Stimulated activated CD4-positive, alpha-beta T cell treated with anti-CD3 and anti-CD28 coated beads, Interleukin-15, amount 100 ng/mL, for 1 hour (primary cell): ENCODE measurements at places on chromosomes 6 and 20.

DNA sequence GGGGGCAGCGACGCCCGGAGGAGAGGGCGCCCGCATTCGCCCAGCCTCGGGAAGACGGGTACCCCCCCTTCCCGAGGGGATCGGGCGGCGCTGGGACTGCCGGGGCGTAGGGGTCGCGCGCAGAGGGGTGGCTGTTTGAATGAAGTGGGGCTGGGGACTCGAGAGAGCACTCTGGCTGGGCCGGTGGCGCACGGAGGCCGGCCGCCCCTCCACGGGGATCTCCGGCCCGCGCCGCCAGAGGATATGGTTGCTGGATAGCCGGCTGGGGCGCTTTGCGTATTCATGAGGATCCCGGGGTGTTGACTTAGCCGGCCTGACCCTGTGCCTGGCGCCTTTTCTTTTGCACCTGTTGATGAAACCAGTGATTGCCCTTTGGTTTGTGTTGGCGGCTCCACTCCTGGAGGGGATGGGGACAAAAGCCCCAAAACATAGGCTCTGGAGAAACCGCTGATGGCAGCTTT, 469 bp downstream of the SYNJ2 start:
- DNase-seq, result no peak

DNA sequence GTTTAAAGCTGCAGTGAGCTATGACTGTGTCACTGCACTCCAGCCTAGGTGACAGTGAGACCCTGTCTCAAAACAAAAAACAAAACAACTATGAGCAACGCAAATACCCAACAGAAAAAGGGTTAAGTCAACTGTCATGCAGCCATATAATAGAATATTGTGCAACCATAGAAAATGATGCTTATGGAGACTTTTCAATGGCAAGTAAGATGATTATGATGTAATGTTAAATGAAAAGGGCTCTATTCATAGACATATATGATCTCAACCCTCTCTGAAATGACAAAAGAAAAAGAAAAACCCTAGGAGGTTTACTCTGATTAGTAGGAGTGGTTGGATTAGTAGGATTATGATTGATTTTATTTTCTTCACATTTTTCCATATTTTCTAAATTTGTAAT, 41.3 kb upstream of the TBC1D7 start:
- no peak for DNase-seq

- DNase-seq, result no peak
Observed at GRCh38 chr6:79909517-79909916, 37.8 kb downstream of the ELOVL4 start.

GRCh38 chr6:123094795-123095194, 98.8 kb downstream of the CLVS2 start:
- no peak for DNase-seq

DNA sequence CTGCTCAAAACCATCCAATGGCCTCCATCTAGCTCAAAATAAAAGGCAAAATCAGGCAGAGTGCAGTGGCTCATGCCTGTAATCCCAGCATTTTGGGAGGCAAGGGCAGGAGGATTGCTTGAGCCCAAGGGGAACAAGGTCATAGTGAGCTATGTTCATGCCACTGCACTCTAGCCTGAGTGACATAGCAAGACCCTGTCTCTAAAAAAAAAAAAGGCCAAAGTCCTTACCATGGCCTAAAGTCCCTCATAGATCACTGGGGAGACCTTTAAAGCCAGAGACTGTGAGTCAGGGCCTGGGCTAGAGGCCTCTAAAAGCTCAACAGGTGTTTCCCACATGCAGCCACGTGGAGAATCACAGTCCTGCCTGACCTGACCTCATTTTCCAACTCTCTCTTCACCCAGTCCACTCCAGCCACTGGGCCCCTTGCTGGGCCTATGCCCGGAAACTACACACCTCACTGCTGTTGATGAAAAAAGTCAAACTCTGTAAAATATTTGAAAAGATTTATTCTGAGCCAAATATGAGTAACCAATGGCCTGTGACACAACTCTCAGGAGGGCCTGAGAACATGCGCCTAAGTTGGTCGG, 28.2 kb upstream of the TAB2 start:
- no peak for DNase-seq
